CD4-positive, alpha-beta T cell treated with Interleukin-10 for 1 hour (primary cell): ENCODE measurements at places on chromosomes 5 and 9.

DNA sequence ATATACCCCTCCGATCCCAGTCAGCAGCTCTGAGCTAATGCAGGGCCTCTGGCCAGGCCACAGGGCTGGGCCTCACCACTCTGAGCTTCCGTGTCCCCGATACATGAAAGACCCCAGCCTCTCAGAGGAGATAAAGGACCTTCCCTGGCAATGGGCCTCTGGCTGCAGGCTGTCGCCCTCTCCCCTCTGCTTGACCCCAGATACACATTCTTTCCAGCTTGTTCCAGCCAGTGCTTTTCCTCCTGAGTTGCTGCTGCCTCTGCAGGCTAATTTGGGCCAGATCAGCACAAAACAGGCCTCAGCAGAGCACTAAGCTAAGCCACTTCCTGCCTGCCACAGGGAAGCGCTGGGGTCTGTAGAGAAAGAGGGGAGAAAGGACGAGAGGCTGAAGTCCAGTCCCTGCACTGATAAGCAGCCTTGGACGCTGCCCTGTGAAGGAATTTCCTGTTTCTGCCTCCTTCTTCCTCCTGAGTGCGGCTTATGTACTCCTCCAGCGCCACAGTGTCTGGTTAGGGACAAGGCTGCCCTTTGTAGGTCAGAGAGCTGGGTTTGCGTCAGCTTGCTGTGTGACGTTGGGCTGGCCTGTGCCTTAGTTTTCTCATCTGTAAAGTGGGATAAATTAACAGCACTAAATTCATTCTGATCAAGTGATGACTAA, 73.0 kb upstream of the IL17B start:
- no peak for DNase-seq

GRCh38 chr5:54224103-54224826, 86.1 kb downstream of the ARL15 start:
- no peak for DNase-seq

DNA sequence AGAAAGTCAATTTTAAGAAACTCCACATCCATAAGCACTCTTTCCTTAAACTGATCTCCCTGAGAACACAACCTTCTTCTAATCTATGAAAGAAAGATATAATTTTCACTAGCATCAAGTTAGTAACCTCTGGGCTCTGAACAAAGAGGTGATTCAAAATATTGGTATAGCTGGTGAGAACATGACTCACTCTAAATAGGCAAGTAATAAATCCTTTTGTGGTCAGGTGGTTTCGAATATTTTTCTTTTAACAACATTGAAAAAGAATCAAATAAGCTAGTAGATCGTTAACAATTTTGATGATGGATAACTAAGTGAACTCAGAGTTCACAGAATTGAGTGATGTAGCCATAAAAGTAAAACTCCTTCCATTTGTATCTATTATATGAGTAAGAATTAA, 150.6 kb upstream of the IQGAP2 start:
- DNase-seq: no peak

GRCh38 chr9:128764361-128764760, 7.4 kb downstream of the ZER1 start:
- no peak for DNase-seq

GRCh38 chr9:68552700-68553476, 12.2 kb upstream of the TMEM252 start:
- DNase-seq: no peak

- no peak for DNase-seq
Observed at GRCh38 chr9:110049699-110050450, 158.1 kb downstream of the C9orf152 start.

DNA sequence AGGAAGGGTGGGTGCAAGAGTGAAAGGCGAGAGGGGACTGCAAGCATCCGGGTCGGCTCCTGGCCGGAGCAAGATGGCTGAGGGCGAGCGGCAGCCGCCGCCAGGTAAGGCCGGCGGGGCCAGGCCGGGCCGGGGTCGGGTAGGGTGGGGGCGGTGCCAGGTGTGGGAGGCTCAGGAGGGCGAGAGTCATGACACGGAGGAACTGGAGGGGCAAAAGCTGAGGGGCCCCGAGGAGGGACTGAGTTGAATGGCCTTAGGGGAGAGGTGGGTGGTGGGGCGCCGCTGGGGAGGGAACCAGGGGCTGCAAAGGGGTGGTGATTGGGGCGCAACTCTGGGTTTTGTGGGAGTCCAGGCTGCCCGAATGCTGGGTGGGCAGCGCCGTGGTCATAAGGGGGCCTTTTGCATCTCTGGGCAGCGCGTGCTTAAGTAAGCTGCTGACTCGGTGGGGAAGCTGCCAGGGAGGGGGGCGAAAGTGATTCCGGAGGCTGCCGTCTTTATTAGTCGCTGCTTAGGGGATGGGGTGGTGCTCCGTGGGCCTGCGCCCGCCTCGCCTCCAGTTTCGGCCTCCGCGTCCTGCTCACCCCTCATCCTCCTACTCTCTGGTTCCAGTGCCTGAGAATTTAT, 425 bp downstream of the PTPA start:
- peak; percentile 13 for DNase-seq

DNA sequence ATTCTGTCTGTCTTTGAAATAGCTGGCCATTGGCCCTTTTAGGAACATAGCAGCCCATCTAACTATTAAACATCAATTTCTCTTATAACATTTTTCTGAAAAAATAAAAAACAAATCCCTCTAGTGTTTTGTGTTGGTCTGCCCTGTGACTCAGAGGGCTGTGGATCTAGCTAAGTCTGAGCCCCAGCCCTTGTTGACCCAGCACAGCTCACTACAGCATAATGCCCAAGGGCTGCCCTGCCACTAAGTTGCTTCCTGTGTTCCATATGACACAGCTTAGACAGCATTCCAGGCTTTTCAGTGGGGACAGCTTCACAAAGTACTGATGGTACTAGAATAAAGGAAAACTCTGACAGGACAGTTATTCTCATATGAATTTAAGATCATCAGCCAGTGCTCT, 136.0 kb downstream of the SCAMP1 start:
- DNase-seq: no peak

- DNase-seq: no peak
Observed at GRCh38 chr9:78365748-78366697, 69.1 kb downstream of the PSAT1 start.

GRCh38 chr5:91438871-91439270, 55.8 kb upstream of the ARRDC3 start:
- DNase-seq: no peak

- DNase-seq: no peak
Observed at GRCh38 chr9:71592400-71592799, 175.9 kb downstream of the CEMIP2 start.

DNA sequence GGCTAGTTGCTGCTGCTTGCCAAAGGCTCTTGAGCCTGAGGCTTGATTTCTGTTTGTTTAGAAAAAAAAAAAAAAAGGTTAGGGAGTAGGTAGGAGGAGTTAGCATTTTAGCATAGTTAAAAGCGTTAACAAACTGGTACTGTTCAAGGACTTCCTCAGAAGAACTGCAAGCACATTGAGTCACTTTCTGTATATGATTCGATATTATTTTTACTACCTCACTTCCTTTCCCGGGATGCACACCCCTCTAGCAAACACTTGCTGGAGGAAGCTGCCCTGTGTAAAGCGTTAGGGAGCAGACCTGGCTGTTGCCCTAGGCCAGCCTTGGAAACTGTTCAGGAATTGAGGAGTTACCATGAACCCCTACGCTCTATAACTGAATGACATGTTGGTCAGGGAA, 15.7 kb upstream of the CEP120 start:
- no peak for DNase-seq

DNA sequence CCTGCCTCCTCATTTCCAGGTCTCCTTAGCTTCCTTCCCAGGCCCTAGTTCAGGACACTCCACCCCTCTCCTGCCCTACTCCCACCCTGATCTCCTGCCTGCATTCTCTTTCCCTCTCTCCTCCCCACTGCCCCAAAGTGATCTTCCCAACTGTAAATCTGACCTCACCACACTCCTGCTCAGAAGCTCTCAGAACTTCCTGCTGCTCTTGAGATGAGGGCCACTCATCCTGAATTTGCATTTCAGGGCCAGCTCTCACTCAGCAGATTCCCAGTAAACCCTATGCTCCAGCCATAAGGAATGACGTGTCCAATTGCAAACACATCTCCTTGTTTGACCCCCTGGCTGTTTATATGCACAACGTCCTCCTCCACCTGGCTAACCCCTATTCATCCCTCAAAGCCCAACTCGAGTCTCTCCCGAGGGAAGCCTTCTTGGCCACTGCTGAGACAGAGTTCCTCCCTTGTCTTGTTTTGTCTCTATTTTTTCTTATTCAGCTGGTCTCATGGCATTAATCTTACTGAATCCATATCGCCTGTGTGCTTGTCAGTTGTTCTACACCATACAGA, 95.0 kb downstream of the NSG2 start:
- DNase-seq: no peak

- DNase-seq: no peak
Observed at GRCh38 chr9:113567361-113568080, 104.0 kb downstream of the RGS3 start.

GRCh38 chr5:147701468-147701867, 81.1 kb downstream of the JAKMIP2 start:
- no peak for DNase-seq

DNA sequence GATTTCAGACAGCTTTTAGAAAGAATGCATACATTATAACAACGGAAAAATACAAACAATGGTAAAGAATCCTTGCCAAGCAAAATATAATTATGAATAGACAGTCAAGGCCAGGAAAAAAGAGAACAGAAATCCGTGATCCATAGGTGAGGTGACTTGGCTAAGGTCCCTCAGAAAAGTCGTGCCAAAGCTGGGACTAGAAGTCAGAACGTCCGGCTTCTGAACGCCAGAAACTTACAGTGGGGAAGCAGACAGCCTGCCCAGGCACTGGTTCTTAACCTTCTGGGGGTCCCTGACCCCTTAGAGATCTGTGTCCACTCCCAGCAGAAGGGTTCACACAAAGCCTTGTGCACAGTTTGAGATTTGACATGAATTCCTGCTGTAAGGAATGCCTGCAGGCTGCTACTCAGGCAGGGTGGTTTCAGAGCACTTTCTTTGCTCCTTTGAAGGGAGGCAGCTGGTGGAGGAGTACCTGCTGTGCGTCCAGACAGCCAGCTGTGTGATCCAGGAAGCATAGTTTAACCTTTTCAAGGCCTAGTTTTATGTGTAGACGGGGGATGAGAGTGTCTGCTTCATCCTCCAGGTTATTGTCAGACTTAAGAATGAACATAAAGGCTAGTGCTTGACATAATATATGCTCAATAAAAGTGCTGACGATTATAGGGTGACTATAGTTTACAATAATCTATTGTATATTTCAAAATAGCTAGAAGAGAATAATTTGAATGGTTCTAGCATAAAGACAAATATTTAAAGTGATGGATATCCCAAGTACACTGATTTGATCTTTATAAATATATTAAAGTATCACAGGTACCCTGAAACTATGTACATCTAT, 852 bp downstream of the ARHGEF37 start:
- no peak for DNase-seq

DNA sequence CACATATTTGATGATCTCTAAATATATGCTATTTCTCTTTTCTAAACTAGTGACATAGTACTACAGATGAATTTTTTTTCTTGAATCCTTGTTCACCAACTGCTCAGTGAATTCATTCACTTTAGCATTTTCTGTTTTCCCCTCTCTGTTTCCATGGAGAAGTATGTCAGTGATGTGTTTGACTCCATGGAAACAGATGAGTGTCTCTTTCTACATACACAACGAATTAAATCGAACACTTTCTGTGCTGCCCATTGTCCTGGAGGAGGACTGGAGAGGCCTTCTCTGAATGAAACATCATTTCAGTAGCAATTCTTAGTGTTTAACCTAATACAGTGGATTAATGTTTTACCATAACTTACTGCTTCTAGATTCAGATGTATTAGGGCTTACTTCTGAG, 9.5 kb downstream of the INVS start:
- DNase-seq: no peak

GRCh38 chr9:87076825-87077224, 129.5 kb upstream of the GAS1 start:
- DNase-seq: no peak
